ENCODE measurements at places on chromosomes 2 and 18. TPM values are rescaled to one million over a fixed set of nuclear protein-coding genes. Genes with fewer than 3 reads are reported as not detected.

DNA sequence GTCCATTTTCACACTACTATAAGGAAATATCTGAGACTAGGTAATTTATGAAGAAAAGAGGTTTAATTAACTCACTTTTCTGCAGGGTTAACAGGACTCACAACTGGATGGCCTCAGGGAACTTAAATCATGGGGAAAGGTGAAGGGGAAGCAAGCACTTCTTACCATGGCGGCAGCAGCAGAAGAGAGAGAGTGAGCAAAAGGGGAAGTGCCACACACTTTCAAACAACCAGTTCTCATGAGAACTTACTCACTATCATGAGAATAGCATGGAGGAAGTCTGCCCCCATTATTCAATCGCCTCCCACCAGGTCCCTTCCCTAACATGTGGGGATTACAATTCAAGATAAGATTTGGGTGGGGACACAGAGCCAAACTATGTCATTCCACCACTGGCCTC, 55.1 kb upstream of the NETO1 start:
- no peaks in the 10 kb centered on the region for H3K36me3 ChIP-seq
- DNase-seq, result no peak
- H3K27ac ChIP-seq, result no peak overlapping the region

The PLEK gene
- total RNA-seq, result 18.0 TPM

DNA sequence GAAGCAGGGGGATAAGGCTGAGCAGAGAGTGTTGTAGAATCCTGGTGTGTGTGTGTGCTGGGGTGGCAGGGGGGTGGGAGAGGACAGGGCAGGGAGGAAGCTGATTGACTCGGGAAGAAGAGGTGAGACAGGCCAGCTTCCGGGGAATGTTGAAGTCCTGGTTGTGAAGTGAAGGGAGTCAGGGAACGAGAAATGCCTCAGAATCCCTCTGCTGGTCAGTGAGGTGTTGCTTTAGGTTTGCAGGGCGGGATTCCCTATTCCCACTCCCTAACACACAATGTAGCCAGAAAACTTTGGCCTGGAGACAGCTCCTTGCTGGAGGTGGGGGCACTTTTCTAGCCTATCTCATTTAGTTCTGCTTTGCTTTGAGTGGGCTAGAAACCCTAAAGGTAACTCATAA, 265.1 kb downstream of the HAUS1 start:
- no peaks in the 10 kb centered on the region for H3K27me3 ChIP-seq
- no peak overlapping the region for H3K4me3 ChIP-seq
- H3K36me3 ChIP-seq, result no peaks in the 10 kb centered on the region

The IAH1 gene
- 45.2 TPM for total RNA-seq

- H3K4me1 ChIP-seq, result peaks cover 2% of the 10 kb centered on the region
- no peak overlapping the region for H3K27ac ChIP-seq
- no peaks in the 10 kb centered on the region for H3K27me3 ChIP-seq
- DNase-seq, result no peak
- peaks cover 3% of the 10 kb centered on the region for H3K36me3 ChIP-seq
Measured at GRCh38 chr2:233451950-233452349, 97.7 kb downstream of the DGKD start.

DNA sequence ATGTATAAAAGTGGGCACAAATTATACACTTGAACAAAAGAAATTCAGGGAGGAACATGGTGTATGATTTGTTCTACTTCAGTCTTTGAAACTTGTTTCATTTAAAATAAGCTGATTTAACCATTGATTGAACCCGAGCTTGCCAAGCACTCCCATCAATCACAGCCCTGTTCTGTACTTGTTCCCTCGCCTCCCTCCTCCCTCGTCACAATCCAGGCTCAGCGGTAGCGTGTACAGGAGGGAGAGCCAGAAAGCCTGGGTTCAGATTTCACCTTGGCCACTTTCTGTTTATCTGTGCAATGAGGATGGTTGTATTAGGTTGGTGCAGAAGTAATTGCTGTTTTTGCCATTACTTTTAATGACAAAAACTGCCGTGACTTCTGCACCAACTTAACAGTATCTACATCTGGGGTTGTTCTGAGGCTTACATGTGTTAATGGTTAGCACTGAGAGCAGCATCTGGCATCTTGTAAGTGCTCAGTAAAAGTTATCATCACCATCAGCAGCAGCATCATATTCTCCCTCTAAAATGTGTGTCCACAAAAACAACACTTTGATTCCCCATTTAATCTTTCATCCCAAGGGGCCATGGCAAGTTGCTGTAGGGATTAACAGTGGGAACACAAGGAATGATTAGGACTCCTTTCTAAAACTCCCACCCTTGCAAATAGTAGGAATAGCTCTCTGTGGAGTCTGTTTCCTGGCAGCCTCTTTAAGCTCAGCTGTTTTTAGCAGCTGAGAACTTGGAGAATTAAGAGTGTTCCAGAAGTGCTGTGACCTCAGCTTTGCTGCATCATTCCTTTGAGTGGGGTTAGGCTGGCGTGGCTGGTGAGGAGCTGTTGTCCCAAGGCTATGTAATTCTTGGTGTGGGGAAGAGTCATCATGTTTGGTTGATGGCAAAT, 4.7 kb downstream of the DPYSL5 start:
- no peak overlapping the region for H3K4me3 ChIP-seq
- H3K27me3 ChIP-seq, result peaks cover 39% of the 10 kb centered on the region
- no peak overlapping the region for H3K27ac ChIP-seq
- H3K36me3 ChIP-seq, result peaks cover 5% of the 10 kb centered on the region
- peaks cover 5% of the 10 kb centered on the region for H3K4me1 ChIP-seq
